ENCODE measurements at places on chromosomes 6 and 20.

GRCh38 chr6:13803581-13803980 lies 10.8 kb downstream of the MCUR1 start:
- DNase-seq = no peak

GRCh38 chr20:46915575-46916257 lies 21.1 kb downstream of the EYA2 start:
- no peak for DNase-seq

GRCh38 chr6:125927761-125928160 lies 28.8 kb upstream of the HINT3 start:
- DNase-seq = no peak

DNA sequence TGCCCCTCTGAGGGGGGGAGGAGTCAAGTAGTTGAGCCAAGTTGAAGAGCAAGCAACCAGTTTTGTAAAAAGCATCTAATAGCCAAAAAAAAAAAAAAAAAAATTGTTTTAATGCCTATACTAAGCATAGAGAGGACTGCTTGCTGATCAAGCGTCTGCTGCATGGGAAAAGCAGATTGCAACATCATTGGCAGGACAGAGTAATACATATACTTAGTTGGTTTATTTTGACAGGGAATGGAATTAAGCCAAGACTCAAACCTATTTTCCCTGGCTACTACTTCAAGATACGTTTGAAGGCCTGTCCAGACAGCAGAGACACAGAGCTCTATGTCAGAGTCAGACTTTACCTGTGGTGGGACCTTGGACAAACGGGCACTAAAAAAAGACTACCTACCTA lies 120.5 kb downstream of the RTN4IP1 start:
- peak; percentile 47 for DNase-seq

- no peak for DNase-seq
Measured at GRCh38 chr6:144449911-144450597, 164.9 kb downstream of the UTRN start.

- no peak for DNase-seq
Measured at GRCh38 chr6:95280686-95281273, 296.6 kb upstream of the MANEA start.

DNA sequence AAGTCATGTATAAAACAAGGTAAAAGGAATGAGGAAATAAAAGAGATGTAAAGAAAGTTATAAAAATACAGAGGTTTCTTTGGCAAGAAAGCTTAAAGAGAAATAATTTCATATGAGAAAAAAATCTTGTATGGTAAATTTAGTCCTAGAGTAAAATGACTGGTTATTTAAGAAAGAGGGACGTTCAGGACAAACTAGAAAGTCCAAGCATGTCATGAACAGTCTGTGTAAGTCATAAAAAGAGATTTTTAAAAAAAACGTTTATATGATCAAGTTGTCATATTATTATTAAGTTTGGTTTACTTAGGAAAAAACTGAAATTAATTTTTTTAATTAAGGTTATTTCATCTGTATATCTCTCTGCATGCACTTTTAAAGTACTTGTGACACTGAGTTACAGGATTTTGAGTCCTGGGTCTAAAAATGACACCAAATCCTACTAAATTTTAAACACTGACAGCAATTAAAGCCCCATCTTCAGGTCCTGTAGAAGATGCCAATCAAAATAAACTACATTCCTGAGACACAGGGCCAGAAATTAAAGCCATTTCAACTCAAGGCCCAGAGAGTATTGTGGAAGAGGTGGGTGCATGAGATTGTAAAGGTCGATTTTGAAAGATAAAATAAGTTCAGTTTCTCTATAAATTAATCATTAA lies 62.4 kb downstream of the AGPAT4 start:
- DNase-seq = no peak

GRCh38 chr6:143772116-143773086 lies 70.7 kb upstream of the LTV1 start:
- DNase-seq = peak; percentile 68

- DNase-seq = peak; percentile 79
Measured at GRCh38 chr6:36570264-36570663, 23.0 kb upstream of the STK38 start.

DNA sequence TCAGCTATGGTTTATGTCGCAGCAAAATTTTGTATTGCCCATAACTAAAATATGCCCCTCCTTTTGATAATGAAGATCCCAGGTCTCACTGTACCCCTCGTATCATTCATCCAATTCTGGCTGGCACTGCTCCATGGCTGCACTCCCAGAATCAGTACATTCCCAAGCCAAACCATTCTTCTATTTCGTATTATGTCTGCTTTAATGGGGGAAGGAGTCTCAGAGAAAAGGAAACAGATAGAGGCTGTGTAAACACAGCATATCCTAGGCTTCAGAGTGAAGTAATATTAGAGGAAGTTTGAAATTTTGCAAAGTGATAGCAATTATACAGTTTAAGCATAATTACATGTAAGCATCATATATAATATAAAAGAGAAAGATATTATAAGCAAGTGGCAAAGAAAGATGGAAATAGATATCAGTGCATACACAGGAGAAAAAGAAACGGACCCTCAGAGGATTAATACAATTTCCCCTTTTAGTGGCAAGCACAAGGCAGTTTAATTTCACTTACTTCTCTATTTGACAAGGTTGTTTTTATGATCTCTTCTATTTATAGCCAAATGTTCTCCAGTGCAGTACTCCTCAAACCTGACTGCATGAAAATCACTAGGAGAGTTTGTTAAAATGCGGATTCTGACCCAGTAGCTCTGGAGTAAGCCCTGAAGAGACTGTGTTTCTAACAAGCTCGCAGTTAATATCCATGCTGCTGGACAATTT lies 56.5 kb upstream of the TENT5A start:
- DNase-seq = peak; percentile 52

DNA sequence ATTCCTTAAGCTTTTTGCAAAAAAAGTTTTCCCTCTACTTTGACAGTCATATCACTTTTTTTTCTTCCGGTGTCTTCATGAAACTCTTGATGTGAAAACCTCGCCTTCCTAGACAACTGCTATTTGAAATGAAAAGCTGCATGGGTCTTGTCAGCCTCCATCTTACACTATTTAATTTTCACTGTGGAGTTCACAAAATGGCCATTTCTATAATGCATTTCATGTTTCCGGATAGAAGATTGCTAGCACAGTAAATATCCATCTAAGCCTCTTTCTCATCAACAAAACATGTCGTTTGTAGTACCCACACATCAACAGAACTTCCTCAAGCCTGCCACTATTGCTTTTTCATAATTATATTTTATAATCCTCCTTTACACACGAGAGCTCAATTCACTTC lies 204.9 kb upstream of the ID4 start:
- no peak for DNase-seq

DNA sequence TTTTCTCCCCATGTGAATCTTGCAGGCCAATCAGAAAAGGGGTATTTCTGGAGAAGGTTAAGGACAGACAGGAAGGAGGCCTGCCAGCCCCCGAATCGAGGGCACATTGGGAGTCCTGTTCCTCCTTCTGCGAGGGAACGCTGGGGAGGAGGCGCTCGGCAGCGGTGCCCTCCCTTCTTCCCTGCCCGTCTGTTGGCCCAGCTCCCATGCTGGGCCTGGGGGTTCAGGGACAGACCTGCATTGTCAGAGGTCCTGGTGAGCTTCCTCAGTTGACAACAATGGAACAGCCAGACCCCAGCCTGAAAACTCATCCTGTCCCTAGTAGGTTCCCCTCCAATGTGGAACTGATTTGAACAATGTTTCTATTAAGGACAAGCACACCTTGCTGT lies 15.1 kb upstream of the SYNJ2 start:
- DNase-seq = no peak

DNA sequence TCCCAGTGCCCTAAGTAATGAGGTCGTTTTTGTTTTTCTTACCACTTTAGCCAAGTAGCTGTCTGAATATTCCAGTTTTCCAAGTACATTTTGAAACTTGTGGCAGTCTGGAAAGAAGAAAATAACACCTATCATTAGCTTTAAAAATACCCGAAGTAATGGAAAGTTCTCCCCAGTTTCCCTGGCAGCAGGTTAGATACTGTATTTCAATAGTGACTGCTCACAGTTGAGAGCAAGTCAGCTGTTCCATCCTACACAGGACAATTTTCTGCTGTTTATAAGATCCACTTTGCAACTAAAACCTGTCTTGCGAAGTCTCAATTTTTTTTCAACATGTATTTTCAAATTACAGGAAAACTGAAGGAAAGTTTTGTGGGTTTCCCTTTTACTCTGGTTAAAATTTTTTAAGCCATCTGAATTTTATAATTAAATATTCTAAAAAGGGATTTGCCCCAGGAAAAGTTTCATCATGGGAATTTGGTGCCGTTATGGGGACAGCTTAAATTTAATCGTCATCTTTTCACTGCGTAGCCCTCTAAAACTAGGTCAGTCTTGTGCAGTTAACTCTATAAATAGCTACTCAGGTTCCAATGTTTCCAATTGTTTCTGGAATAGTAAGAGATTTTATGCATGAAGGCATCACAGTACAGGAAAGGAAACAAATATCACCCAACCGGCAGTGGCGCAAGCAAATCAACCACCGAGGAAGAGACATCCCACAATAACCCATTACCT lies 96.9 kb downstream of the MBOAT1 start:
- no peak for DNase-seq

- DNase-seq = peak; percentile 66
Measured at GRCh38 chr6:69835414-69836179, 30.8 kb upstream of the COL19A1 start.

- DNase-seq = no peak
Measured at GRCh38 chr6:167748458-167749379, 78.0 kb upstream of the AFDN start.

DNA sequence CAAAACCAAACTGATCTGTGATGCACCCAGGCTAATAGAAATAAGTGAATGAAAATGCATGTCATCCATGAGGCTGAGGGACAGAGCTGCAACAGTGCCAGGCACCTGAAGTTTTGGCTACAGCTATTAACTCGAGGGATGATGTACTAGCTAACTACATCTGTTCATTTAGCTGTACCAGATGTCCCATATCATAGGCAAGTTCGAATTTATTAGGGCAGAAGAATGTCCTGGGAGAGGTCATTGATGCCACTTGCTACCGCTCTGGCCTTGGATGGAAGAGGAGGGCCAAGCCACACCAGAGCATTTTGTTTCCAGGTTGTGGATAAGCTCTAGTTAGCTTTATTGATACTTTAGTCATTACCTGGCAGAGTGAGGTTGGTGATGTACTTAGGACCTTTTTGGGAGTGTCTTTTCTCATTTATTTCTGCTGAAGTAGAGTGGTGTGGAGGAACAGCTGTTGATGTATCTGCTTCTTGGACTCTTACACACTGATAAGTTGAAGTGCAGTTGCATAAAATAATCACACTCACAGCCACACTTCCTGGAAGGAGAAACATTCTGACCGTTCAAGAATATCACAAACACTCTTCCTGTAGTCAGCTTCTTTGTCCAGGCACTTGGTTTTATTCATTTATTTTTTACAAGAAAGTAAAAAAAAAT lies 8.2 kb downstream of the ZFAND3 start:
- no peak for DNase-seq

- no peak for DNase-seq
Measured at GRCh38 chr6:14968056-14968637, 277.7 kb upstream of the JARID2 start.

DNA sequence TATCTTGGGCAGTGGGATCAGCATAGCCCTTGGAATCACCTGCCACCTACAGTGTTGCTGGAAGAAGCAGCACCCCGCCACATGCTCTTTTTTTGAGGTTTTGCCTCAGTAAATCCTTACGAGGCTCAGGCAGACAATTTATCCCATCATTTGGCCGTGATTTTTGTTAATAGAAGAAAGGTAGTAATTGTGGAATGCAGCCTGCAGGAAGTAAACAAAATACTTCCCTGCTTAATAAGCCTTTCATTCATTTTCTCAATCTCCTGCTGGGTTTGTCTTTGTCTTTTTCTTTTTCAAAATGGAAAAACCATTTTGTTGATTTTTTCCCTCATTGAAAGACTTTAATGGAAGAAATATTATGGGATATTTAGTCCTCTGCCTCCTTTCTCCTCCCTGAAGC lies 93.7 kb upstream of the CD83 start:
- DNase-seq = no peak

- DNase-seq = peak; percentile 85
Measured at GRCh38 chr20:5146871-5147592, 20.2 kb downstream of the CDS2 start.

DNA sequence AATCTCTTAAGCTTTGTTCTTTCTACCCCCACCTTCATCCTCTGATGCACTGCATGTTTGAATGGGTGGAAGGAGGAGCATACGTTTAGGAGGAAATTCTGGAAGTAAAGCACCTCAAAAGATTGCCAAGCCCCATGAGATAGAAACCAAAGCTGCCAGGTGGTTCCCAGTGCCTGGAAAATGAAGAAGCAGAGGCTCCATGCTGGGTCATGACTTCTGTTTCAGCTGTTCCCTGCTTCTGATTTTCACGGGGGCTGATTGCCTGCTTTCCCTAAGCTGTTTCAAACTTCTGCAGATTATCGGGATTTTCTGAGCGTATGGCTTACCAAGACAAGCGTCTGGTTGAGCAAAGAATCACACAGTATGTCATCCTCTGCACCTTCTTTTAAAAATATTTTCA lies 87.5 kb upstream of the SYNDIG1 start:
- DNase-seq = no peak

DNA sequence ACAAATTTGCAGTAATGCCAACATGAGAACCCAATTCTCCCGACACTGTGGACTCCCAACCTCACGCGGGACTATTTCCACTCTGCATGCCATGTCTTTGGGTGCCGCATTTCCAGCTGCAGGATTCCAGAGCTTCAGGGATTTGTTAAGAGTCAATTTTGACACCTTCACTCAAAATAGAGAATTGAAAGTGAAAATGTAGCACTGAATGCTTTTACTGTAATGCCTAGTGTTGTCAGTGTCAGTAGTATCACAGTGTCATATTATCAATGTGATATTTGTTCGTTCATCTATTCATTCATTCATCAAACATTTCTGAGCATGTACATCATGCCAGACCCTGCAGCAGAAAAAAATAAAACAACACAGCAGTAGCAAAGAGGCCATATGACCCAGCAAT lies 13.4 kb upstream of the FAM50B start:
- peak; percentile 71 for DNase-seq

DNA sequence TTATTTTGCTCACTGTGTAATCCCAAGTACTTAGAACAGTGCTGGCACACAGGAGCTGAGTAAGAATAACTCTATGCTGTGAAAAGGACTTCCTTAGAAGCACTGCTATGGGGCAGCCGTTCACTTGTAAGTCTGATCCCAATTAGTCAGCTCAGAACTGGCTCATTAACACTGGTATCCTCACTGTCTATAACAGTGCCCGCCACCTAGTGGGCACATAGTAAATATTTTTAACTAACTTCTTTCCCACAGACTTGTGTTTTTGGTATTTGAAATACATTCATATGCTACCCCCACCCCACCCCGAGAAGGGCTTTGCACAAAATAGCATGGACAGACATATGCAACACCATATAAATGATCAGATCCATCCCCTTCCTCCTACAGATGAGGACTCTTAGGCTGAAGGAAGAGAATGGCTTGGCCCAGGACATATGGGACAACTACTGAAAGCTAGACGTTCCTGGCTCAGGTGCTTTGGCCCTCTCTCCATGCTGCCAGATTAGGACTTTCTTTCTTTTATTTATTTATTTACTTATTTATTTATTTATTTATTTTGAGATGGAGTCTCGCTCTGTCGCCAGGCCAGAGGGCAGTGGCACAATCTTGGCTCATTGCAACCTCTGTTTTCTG lies 47.1 kb downstream of the DST start:
- peak; percentile 69 for DNase-seq

- no peak for DNase-seq
Measured at GRCh38 chr6:154468760-154469159, 41.7 kb downstream of the CNKSR3 start.

- DNase-seq = no peak
Measured at GRCh38 chr20:20063941-20064702, 11.8 kb downstream of the CFAP61 start.
